Endodermal cell (in vitro differentiated cells): ENCODE measurements at places on chromosomes 2 and 18. TPM values are rescaled to one million over a fixed set of nuclear protein-coding genes. Genes with fewer than 3 reads are reported as not detected.

GRCh38 chr2:102129951-102130646 is 12.4 kb upstream of the IL1R1 start:
- H3K36me3 ChIP-seq = no peaks in the 10 kb centered on the region
- no peak overlapping the region for H3K4me3 ChIP-seq

DNA sequence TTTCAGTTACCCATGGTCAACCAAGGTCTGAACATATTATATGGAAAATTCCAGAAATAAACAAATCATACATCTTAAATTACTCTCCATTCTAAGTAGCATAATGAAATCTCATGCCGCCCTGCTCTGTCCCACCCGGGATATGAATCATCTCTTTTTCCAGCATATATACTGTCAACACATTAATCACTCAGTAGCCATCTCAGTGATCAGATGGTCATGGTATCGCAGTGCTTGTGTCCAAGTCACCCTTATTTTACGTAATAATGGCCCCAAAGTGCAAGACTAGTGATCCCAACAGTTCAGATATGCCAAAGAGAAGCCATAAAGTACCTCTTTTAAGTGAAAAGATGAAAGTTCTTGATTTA is 43.8 kb downstream of the OSBPL6 start:
- H3K4me1 ChIP-seq = no peaks in the 10 kb centered on the region
- no peaks in the 10 kb centered on the region for H3K27me3 ChIP-seq
- no peaks in the 10 kb centered on the region for H3K36me3 ChIP-seq
- no peak overlapping the region for H3K27ac ChIP-seq

GRCh38 chr2:28901841-28902240 is 7.4 kb downstream of the WDR43 start:
- no peak overlapping the region for H3K27ac ChIP-seq
- DNase-seq = no peak
- peaks cover 50% of the 10 kb centered on the region for H3K36me3 ChIP-seq
- no peak overlapping the region for H3K4me3 ChIP-seq
- no peaks in the 10 kb centered on the region for H3K27me3 ChIP-seq
- peaks cover 2% of the 10 kb centered on the region for H3K4me1 ChIP-seq

Gene CCDC178
- total RNA-seq = 0.22 and 0.29 TPM in 2 replicates

DNA sequence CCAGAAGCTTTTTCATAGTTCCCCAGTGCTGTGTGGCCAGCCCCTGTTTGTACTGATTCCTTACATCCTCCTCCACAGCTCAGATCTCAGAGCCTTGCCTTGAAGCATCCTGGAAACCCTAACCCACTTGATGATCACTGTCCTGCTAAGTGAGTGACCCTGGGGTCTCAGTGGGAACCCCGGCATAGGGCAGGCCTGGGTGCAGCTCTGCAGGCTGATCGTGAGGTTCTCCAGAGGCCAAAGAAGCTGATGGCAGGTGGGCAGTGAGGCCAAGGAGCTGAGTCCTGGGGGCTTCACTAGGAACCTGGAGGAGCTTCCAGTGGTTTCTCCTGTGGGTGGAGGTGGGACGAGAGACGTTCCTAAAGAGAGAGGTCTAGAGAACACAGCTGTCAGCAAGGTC is 47.4 kb upstream of the BIN1 start:
- H3K27me3 ChIP-seq = no peaks in the 10 kb centered on the region
- no peaks in the 10 kb centered on the region for H3K36me3 ChIP-seq
- H3K27ac ChIP-seq = no peak overlapping the region
- no peak for DNase-seq
- no peaks in the 10 kb centered on the region for H3K4me1 ChIP-seq

DNA sequence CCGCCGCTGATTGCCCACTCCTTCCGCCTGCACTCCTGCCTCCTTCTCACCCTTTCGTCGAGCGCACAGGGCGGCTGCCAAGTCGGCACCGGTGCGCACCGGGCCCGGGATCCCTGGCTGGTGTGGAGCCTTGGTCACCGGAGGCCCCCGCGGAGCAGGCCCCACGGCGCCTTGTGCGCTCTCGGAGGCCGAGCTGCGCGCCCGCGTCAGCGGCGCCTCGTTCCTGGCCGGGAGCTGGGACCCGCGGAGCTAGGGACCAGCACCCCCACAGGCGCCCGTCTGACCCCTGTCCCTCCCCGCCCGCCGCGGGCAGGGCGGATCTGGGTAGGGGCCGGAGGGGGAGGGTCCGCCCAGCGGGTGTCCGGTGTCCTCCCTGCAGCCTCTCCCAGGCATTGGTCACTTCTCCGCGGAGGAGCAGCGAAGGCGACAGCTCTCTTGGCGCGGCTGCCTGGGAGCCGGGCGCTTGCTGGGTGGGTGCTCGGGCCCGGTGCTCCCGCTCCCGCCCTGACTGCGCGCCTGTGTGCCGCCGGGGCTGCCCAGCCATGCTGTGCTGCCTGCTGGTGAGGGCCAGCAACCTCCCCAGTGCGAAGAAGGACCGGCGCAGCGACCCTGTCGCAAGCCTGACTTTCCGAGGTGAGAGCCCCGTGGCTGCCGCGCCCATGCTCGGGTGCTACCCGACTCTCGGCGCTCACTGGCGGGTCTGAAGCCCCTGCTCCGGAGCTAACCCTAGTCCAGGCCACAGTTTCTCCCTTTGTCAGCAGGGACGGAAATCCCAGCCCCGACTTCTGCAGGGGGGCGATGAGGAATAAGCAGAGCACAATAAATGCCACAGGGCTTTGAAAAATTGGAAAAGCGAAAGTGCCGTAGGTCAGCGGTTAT is 13.2 kb downstream of the DYSF start:
- peak overlapping the region; percentile 82 for H3K4me3 ChIP-seq
- H3K27me3 ChIP-seq = peaks cover 67% of the 10 kb centered on the region
- H3K27ac ChIP-seq = no peak overlapping the region

DNA sequence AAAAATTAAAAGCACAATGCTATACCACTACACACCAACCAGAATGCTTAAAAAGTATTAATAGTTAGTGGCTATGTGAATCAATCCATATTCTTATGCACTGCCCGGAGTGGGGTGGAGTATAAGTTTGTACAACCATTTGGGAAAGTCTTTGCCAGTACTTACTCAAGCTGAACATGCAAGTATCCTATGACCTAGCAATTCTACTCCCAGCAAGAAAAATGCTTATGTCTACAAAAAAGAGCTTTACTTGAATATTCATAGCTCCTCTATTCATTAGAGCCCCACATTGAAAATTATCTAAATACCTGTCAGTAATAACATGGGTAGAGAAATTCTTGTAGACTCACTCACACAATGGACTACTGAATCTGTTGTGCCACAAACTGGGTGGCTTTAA is 21.4 kb upstream of the CNOT11 start:
- no peak for DNase-seq
- H3K4me1 ChIP-seq = no peaks in the 10 kb centered on the region
- no peaks in the 10 kb centered on the region for H3K27me3 ChIP-seq
- H3K4me3 ChIP-seq = no peak overlapping the region

Gene TP53I3
- 23.2 and 27.4 TPM in 2 replicates for total RNA-seq

- H3K4me1 ChIP-seq = no peaks in the 10 kb centered on the region
- H3K27ac ChIP-seq = no peak overlapping the region
- no peak for DNase-seq
- no peaks in the 10 kb centered on the region for H3K36me3 ChIP-seq
- no peak overlapping the region for H3K4me3 ChIP-seq
- H3K27me3 ChIP-seq = no peaks in the 10 kb centered on the region
Observed at GRCh38 chr2:30394096-30394495, 53.0 kb upstream of the LCLAT1 start.

Gene LCT
- 0.11 TPM in 2 replicates for total RNA-seq

DNA sequence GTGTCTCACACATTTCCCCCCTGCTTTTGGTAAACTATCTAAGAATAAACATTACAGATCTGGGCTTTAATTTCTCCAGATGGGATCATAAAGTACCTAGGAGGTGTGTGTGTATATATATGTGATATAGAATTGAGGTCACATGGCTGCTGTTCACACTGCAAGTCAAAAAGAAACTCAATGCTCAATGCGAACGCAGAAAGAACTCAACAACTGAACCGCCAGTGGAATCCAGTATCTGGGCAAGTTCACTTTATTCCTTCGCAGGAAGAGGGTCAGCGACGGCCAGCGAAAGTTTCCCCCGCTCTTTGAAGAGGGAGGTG is 17.7 kb downstream of the POU3F3 start:
- H3K36me3 ChIP-seq = no peaks in the 10 kb centered on the region
- DNase-seq = no peak
- H3K4me3 ChIP-seq = no peak overlapping the region
- H3K27me3 ChIP-seq = peaks cover 100% of the 10 kb centered on the region
- peak overlapping the region; percentile 84 for H3K27ac ChIP-seq

Gene DSG4
- not detected in 2 replicates for total RNA-seq

DNA sequence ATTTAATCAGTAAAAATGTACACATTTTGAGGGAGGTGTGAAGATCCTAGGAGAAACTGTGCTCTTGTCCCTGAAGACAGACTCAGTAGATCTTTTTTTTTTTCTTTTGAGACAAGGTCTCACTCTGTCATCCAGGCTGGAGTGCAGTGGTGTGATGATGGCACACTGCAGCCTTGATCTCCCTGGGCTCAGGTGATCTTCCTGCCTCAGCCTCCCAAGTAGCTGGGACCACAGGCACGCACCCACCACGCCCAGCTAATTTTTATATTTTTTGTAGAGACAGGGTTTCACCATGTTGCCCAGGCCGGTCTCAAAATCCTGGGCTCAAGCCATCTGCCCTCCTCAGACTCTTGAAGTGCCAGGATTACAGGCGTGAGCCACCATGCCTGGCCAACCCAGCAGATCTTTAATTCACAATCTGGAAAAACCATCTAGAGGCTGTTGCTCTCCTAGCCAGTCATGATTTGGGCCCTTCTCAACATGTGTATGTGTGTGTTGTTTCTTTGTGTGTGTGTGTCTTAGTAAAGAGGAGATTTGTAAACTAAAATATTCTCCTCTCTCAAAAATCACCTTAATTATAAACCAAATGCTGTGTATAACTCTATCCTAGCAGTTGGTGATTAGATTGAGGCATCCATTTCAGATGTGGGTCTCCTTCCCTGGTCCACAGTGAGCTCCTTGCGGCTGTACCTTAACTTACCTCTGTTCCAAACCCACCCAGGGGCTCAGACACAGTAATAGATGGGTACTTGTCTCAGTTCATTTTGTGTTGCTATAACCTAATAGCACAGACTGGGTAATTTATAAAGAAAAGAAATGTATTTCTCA is 3.9 kb upstream of the MYCN start:
- no peak for DNase-seq
- H3K36me3 ChIP-seq = no peaks in the 10 kb centered on the region
- H3K27me3 ChIP-seq = peaks cover 11% of the 10 kb centered on the region
- H3K4me1 ChIP-seq = no peaks in the 10 kb centered on the region

Gene FMNL2
- total RNA-seq = 42.4 and 49.4 TPM in 2 replicates

GRCh38 chr18:69936191-69936558 is 11.5 kb downstream of the CD226 start:
- H3K27ac ChIP-seq = no peak overlapping the region
- H3K4me1 ChIP-seq = peaks cover 17% of the 10 kb centered on the region

DNA sequence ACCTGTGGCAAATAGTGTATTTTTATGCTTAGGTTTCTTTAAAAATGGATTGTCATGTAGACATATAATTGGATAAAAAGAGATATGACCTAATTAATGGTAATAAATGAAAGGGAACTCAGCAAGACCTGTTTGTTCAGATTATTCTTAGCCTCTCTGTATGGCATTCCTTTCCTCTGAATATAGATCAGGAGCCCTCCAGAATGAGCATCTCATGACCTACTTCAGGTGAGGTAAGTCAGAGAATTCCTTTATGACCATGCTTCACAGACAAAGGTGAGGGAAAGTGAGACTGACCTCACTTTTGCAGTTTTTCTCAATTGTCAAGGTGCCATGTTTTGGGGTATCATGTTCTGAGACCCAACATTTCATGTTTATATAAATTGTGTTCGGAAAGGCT is 1744.3 kb upstream of the PIK3C3 start:
- peak overlapping the region; percentile 20 for H3K4me3 ChIP-seq
- H3K27me3 ChIP-seq = no peaks in the 10 kb centered on the region
- H3K27ac ChIP-seq = no peak overlapping the region
- peaks cover 13% of the 10 kb centered on the region for H3K4me1 ChIP-seq
- H3K36me3 ChIP-seq = no peaks in the 10 kb centered on the region
- DNase-seq = no peak

DNA sequence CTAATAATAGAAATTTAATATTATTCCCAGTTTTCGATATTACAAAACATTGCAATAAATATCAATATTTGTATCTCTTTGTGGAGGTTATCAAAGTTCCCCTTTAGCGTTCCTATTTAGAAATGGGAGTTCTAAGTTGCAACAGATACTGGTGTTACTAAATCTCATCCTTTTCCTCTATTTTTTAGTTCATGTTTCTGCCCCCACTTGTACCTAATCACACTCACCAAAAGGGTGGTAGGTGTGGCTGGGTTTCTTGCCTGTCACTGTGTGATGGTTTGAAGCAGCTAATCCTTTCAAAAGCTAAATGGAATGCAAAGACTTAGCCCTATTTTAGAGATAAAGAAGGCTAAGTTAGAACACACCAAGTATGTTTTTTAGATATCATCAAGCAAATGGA is 997.9 kb downstream of the TSN start:
- no peaks in the 10 kb centered on the region for H3K36me3 ChIP-seq
- no peak overlapping the region for H3K27ac ChIP-seq
- H3K4me3 ChIP-seq = no peak overlapping the region
- H3K27me3 ChIP-seq = no peaks in the 10 kb centered on the region
- H3K4me1 ChIP-seq = no peaks in the 10 kb centered on the region

GRCh38 chr18:5420906-5421305 is 122.9 kb downstream of the EPB41L3 start:
- H3K27ac ChIP-seq = no peak overlapping the region
- no peaks in the 10 kb centered on the region for H3K27me3 ChIP-seq
- H3K36me3 ChIP-seq = peaks cover 20% of the 10 kb centered on the region
- no peak for DNase-seq

- H3K36me3 ChIP-seq = no peaks in the 10 kb centered on the region
- no peak overlapping the region for H3K27ac ChIP-seq
- no peaks in the 10 kb centered on the region for H3K27me3 ChIP-seq
- H3K4me1 ChIP-seq = no peaks in the 10 kb centered on the region
- no peak for DNase-seq
Observed at GRCh38 chr2:150007815-150008430, 420.3 kb upstream of the MMADHC start.

Gene TCF7L1
- total RNA-seq = 69.4 to 90.6 TPM (median 71.9 TPM) in 3 replicates

GRCh38 chr18:13338318-13338717 is 119.8 kb downstream of the LDLRAD4 start:
- H3K36me3 ChIP-seq = no peaks in the 10 kb centered on the region
- H3K4me1 ChIP-seq = peaks cover 11% of the 10 kb centered on the region
- H3K27me3 ChIP-seq = no peaks in the 10 kb centered on the region
- H3K27ac ChIP-seq = no peak overlapping the region
- no peak overlapping the region for H3K4me3 ChIP-seq

DNA sequence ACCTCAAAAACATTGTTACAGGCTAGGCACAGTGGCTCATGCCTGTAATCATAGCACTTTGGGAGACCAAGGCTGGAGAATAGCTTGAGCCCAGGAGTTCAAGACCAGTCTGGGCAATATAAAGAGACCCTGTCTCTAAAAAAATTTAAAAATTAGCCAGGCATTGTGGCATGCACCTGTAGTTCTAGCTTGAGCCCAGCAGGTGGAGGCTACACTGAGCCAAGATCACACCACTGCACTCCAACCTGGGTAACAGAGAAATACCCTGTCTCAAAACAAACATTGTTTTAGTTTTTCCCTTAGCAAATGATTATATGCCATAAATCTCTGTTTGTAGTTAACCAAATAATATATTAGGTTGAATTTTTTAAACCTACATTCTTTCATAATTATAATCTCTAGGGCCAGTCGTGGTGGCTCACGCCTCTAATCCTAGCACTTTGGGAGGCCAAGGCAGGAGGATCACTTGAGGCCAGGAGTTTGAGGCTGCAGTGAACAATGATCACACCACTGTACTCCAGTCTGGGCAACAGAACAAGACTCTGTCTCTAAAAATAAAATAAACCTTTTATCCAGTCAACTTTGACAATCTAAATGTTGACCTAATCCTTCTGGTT is 13.3 kb upstream of the CYP20A1 start:
- no peaks in the 10 kb centered on the region for H3K4me1 ChIP-seq
- H3K27me3 ChIP-seq = no peaks in the 10 kb centered on the region
- peak; percentile 69 for DNase-seq
- H3K36me3 ChIP-seq = no peaks in the 10 kb centered on the region
